Activated T-cell treated with anti-CD3 and anti-CD28 coated beads for 1 hour (primary cell): ENCODE measurements at places on chromosomes 7 and 10.

DNA sequence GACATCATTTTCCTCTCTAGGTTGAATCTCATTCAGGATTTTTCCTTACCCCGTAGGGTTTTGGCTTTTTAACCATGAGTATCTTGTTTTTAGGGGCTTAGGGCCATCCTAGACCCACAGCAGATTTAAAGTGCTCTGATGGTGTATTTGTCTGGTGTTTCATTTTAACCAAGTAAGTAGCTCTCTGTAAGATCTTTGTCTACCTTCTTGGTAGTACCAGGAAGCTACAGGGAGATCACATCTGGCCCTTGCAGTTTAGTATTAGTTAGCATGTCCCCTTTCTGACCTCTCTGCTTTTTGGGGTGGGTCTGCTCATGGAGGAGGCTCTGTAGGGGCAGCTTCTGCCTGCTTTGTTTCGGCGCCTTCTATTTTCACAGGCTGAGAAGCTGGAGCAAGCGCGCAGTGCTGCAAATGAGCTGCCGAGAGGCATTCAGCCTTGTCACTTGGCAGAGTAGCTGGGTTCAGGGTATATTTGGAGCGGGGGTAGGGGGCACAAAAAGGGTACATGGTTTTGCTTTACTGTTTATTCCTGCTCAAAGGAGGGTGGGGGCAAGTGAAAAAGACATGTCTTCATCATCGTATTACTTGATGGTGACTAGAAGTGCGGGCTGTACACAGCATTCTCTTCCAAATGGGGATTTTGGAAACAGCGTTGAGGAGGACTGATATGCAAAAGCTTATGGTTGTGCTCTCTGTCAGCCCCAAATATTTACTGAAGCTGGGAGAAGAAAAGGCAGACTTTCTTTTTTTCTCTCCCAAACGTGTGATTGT is 146.3 kb downstream of the CELF2 start:
- DNase-seq = no peak

GRCh38 chr10:60282771-60283353 is 106.8 kb downstream of the ANK3 start:
- no peak for DNase-seq

DNA sequence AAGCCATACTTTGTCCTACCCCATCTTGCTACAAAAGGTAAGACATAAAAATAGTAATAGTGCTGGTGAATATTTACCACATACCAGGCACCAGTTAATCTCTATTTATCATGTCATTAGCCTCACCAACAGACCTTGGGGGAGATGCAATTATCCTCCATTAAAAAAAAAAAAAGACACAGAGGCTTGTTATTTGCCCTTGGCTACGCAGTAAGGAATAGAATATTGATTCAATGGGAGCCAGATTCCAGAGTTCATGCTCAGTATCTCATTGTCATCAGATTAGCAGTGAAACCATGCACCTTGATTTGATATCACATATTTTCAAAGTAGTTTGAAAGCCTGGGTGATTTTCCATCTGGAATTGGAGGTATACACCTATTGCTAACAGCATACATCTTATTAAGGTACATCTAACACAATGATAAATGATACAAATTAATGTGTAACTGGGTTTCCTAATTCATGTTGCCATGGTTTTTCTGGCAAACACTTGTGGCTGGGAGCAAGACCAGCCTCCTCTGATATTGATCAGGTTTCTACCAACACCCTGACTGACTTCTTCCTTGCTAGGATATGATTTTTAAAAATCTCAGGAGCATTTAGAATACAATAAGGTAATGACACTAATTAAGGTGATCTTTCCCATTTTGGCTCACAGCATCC is 67.1 kb upstream of the PRR15 start:
- no peak for DNase-seq

GRCh38 chr10:28566458-28567015 is 33.6 kb downstream of the WAC start:
- DNase-seq = no peak

- no peak for DNase-seq
These were observed 38.2 kb downstream of the AVL9 start for GRCh38 chr7:32533276-32534029.

- DNase-seq = no peak
These were observed 248.8 kb upstream of the FZD8 start for GRCh38 chr10:35890676-35891495.

DNA sequence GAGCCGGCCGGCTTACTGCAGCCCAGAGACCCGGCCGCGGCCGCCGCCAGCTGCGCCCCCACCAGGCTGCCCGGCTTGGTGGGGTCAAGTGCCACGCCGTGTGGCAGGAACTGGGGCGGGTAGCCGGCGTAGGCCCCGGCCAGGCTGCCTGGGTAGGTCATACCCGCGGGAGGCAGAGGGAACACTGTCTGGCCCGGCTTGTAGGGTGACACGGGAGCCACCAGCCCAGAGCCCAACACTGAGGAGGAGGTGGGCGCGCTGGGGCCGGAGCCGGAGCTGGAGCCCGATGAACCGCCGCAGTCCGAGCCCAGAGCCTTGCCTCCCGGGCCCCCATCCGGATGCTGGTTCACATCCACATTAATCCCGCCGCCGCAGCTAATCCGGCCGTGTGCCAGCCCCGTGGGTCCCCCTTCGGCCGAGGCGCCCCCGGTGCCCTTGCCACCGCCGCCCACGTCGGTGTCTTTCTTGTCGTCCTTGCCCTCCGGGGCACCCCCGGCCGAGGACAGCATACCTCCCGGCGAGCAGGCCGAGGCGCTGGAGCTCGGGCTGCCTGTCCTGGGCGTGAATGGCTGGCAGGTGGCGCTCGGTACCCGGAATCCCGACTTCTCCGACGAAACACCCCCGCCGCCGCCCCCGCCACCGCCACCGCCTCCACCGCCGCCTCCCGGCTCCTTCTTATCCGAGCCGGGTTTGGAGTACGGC is 2.0 kb downstream of the ZNF503 start:
- peak; percentile 24 for DNase-seq

- no peak for DNase-seq
These were observed 1.6 kb downstream of the PPP3CB start for GRCh38 chr10:73494213-73494612.

- no peak for DNase-seq
These were observed 824 bp upstream of the TACR2 start for GRCh38 chr10:69417542-69417941.
